ENCODE measurements at places on chromosomes 6 and 20.

- no peak for DNase-seq
Observed at GRCh38 chr20:5090191-5090590, 29.6 kb downstream of the PCNA start.

DNA sequence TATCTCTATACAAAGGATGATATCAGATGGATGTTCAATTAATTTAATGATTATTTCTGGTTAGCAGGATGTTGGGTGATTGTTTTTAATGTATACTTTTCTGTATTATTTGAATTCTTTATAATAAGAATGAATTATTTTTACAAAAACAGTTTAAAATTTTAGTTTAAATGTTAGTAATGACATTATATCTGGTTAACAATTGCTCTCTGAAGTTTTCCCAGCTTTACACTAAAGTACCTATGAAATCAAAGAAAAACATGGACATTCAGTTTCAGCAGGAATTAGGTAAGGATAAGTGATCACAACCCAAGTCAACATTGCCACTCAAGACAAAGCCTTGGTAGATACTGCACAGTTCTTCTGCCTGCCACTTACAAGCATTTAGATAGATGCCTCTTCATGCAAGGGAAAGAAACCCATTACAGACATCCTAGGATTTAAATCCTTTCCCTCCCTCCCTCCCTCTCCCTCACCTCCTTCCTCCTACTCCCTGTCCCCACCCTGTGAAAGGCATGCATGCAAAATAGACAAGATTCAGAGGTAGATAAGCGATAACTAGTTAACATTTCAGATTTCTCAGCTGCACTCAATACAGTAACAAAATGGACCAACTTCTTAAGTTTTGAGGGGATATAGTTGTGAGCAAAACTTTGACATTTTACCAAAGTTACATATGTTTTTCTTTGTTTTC is 143.8 kb downstream of the STXBP5 start:
- DNase-seq, result no peak

GRCh38 chr6:158711264-158711663 is 61.4 kb downstream of the SYTL3 start:
- DNase-seq, result no peak

DNA sequence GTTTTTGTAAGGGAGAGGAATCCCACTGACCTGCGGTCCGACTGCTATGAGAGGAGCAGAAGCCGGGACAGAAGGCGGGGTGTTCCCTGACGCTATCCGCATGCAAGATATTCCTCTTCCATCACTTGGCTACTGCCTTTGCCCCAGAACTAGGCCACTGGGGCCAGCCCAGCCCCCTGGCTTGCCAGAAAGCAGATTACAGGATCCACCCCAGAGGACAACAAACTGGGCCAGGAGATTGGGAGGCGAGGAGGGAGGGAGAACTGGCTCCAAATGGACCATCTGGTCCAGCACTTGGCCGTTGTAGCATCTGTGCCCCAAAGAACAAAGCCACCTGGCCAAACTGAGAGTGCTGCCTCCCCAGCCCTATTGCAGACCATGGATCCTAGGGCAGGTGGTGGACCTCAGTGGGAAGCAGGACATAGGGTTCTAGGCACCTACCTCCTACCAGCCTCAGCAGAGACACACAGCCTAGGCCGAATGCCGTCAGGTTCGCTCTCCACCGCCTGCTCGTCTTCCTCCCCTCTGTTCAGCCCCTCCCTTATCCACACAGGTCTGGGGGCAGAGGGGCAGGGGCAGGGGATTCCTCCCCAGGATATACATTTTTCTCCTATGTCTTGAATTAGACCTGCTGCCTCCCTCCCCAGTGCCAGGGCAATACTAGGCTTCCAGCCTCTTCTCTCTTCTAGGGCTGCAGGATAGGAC is 4.0 kb downstream of the MDGA1 start:
- DNase-seq, result no peak

GRCh38 chr20:43467589-43467988 is 9.9 kb downstream of the SRSF6 start:
- DNase-seq, result no peak

GRCh38 chr6:132128424-132128823 is 177.3 kb upstream of the CCN2 start:
- no peak for DNase-seq

DNA sequence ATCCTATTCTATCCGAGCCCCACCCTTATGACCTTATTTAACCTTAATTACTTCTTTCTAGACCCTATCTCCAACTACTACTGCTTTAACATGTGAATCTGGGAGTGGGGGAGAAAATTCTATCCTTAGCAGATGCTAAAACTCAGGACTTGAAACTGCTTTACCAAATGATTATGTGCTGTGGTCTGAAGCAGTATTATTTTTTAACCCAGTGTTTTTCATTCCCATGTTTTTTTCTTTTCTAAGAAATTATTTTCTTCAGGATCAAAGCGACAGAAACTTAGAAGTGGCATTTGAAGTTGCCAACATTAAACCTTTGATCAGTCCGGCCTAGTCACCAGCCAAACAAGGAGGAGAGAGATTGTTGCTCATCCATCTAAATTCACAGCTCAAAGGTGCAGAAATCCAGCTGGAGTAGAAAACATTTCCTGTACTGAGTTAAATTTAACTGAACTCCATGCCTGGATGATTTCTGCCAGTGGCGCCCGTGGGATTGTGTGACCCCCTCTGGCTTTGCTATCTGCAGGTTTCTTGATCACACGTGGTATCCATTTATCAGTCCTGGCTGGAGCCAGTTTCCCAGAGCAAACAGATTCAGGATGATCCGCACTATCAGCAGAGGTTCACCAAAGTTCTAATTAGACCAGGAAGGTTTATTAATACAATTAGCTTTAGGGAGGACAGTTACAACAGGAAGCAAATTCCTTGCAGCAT is 300.5 kb downstream of the PLCB1 start:
- no peak for DNase-seq

DNA sequence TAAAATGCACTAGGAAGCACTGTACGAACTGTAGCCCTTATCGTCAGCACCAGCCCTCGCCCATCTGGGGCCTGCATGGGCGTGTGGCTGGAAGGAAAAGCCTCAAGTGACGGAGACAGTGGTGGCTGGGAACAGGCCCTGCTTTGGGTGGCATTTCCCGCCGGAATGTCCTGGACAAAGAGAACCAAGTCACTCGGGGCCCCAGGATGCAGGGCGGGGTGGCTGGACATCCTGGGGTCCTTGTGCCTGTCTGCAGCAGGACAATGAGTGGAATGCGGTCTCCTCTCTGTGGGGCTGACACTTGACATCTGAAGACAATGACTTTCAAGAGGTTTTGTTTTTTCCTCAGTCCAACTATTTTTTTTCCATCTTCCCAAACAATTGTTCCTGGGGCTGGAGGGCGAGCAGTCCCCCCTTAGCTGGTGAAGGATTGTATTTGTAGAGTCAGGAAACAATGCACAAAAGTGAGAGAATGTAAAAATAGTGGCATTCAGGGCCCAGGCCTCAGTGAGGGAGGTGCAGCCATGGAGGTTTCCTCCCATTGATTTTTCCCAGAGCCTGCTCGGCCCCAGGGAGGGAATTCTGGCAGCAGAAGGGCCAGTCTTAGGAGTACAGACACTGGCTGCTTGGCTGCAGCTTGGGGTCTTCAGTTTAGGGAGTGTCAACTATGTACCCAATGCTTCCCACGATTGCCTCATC is 64.4 kb downstream of the PREX1 start:
- no peak for DNase-seq

- no peak for DNase-seq
Observed at GRCh38 chr6:35081426-35081851, 59.7 kb downstream of the TCP11 start.

DNA sequence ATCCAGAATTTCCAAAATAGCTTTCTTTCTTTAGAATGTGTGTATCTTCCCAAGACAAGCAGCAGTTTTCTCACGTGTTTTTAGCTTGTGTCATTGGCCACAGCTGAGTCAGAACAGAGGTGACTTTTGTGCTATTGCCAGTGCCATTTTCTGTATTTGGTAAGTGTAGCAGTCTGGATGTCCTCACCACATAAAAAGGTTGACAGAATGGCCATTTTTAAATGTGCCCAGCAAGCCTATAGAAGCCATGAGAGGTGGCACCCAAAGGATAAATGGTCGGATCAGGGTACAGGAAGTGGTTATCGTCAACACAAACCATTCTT is 269.5 kb upstream of the HSF2 start:
- DNase-seq, result no peak

All from stimulated activated CD8-positive, alpha-beta memory T cell treated with anti-CD3 and anti-CD28 coated beads, Interleukin-15, amount 100 ng/mL, for 48 hours (primary cell).